ENCODE measurements at places on chromosomes 11 and 22. TPM values are rescaled to one million over a fixed set of nuclear protein-coding genes. Genes with fewer than 3 reads are reported as not detected.

Gene BRMS1
- 40.4 TPM for total RNA-seq

GRCh38 chr11:90124371-90124770 is 10.1 kb upstream of the NAALAD2 start:
- H3K27me3 ChIP-seq: no peaks in the 10 kb centered on the region
- no peaks in the 10 kb centered on the region for H3K4me1 ChIP-seq
- no peak overlapping the region for H3K4me3 ChIP-seq
- H3K27ac ChIP-seq: no peak overlapping the region
- no peak for DNase-seq

DNA sequence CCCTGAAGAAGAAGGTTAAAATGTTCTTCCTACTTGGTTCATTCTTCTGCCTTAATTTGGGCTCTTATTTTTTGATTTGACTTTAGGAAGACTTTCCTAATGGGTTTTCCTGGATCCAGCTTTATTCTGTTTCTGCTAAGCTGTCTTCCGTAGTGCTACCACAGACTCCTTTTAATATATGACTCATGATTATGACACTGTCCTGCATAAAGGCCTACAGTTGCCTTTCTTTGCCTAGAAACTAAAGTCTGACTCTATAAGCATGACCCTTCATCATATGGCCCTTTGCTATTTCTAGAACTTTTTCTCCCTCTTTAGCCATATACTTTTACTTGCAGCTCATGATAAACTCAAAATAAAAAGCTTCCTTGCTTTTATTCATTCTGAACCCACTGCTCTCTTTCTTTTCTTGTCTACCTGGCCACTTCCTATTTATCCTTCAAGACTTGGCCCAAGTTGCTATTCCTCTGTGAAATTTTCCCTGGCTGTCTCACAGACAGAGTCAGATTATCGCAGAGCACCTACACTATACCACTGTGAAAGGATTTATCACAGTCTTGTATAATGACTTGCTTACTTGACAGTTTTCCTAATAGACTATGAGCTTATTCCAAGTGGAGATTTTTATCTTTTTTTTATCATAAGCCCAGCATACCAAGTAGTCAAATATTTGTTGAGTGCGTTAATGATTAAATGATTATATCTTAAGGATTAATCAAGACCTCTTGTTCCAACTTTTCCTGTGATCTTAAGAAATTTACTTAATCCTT is 24.7 kb downstream of the TBCEL start:
- H3K27ac ChIP-seq: no peak overlapping the region
- DNase-seq: no peak
- H3K4me1 ChIP-seq: no peaks in the 10 kb centered on the region
- no peaks in the 10 kb centered on the region for H3K27me3 ChIP-seq

DNA sequence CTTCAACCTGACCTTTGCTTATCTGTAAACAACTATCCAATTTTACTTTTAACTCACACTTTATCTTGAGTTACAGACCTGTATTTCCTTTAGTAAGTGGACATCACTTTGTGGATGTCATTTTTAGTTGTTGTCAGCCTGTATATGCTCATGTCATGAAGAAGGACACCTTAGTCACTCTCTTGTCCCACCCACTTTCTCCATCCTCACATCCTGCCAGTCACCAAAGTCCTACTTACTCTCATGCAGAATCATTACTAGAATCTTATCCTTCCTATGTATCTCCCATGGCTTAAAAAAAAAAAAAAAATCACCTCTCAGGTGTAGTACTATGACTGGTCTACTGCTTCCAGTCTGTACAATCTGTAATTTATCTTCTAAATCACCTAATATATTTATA is 43.3 kb downstream of the SESN3 start:
- no peak overlapping the region for H3K4me3 ChIP-seq
- H3K4me1 ChIP-seq: peaks cover 3% of the 10 kb centered on the region
- peaks cover 30% of the 10 kb centered on the region for H3K36me3 ChIP-seq
- H3K27me3 ChIP-seq: no peaks in the 10 kb centered on the region
- DNase-seq: no peak
- no peak overlapping the region for H3K27ac ChIP-seq

Gene TNRC6B
- 55.0 TPM for total RNA-seq

GRCh38 chr11:66131937-66132632 is 62.0 kb downstream of the PACS1 start:
- peaks cover 32% of the 10 kb centered on the region for H3K4me1 ChIP-seq
- H3K27me3 ChIP-seq: no peaks in the 10 kb centered on the region
- no peak overlapping the region for H3K4me3 ChIP-seq
- no peak overlapping the region for H3K27ac ChIP-seq

- DNase-seq: no peak
- H3K27me3 ChIP-seq: no peaks in the 10 kb centered on the region
- no peak overlapping the region for H3K4me3 ChIP-seq
- H3K36me3 ChIP-seq: peaks cover 65% of the 10 kb centered on the region
- H3K27ac ChIP-seq: no peak overlapping the region
These were observed 5.6 kb downstream of the RIC8A start for GRCh38 chr11:213111-213510.

Gene FXYD2
- total RNA-seq: 0.33 TPM

- peaks cover 67% of the 10 kb centered on the region for H3K4me1 ChIP-seq
- peak overlapping the region; percentile 85 for H3K27ac ChIP-seq
- no peak overlapping the region for H3K4me3 ChIP-seq
- H3K27me3 ChIP-seq: no peaks in the 10 kb centered on the region
- DNase-seq: no peak
These were observed 46.1 kb downstream of the MICAL2 start for GRCh38 chr11:12156301-12157140.

GRCh38 chr22:36017651-36018091 is 11.0 kb downstream of the RBFOX2 start:
- H3K27ac ChIP-seq: no peak overlapping the region
- H3K36me3 ChIP-seq: no peaks in the 10 kb centered on the region
- no peak for DNase-seq
- H3K4me1 ChIP-seq: peaks cover 9% of the 10 kb centered on the region

DNA sequence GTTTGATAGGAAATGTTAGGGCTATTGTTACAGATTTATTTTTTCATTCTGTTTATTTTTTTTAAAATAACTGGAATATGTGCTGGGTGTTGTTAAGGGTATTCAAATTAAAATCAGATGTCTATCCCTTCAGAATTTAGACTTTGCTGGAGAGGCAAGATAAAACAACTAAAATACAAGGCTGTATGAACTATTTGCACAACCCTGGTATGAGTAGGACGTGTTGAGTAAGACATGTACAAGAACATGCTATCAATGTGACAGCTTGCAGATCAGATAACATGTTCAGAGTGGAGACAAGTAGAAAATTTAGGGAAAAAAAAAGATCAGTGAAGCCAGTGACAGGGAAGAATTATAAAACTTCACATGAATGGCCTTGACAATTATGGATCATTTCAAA is 853.5 kb downstream of the METTL15 start:
- DNase-seq: no peak
- H3K4me3 ChIP-seq: no peak overlapping the region
- no peaks in the 10 kb centered on the region for H3K36me3 ChIP-seq

Data from activated CD4-positive, alpha-beta memory T cell treated with anti-CD3 and anti-CD28 coated beads, Interleukin-2, amount 10 ng/mL, durations not matched to agents 7 days and 5 days (primary cell).